Stimulated activated CD4-positive, alpha-beta T cell treated with anti-CD3 and anti-CD28 coated beads, Interleukin-4, amount 100 ng/mL, for 24 hours (primary cell): ENCODE measurements at places on chromosomes 2 and 18.

GRCh38 chr18:41025666-41026065 is 929.4 kb upstream of the PIK3C3 start:
- DNase-seq, result no peak

- DNase-seq, result no peak
These were observed 71.4 kb upstream of the ITGB6 start for GRCh38 chr2:160271171-160272086.

- DNase-seq, result no peak
These were observed 208.4 kb downstream of the CDH20 start for GRCh38 chr18:61541673-61542072.

DNA sequence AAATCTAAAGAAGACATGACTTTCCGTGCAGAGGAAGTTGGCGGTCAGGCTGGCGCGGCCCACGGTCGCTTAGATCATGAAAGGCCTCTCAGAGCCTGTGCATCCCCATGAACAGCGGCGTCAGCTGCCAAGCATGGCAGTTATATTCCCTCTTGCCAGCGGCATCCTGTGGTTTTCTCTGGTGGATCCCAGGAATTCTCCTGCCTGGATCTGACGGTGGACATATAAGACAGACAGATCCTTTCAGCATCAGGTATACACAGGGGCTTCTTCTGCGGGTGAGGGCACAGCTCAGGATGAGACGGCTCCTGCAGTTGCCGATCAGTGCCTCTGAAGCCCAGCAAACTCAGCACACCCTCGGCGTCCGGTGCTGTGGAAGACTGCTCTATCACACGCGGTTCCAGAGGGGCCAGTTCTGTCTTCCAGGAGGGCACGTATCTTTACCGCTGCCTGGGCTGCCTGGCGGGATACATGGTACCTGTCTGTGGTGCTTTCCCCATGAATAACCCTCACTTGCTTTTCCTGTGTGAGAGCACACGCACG is 157.8 kb downstream of the LDLRAD4 start:
- peak; percentile 63 for DNase-seq

DNA sequence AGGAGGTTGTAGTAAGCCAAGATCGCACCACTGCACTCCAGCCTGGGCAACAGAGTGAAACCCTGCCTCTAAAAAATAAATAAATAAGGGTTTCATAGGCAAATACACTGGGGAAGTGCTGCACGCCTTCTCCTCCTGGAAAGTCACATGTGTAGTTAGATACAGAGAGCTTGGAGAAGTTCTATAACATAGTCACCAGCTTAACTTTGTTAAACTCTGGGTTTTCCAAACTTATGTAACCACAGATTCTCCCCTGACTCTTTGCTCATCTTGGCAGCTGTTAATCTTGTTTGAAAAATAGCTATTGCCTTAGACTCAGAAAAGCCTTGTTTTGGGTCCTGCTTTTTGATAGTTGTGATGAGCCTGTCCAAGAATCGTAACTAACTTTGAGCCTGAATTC is 25.2 kb downstream of the KIAA2012 start:
- DNase-seq, result no peak

GRCh38 chr18:79071037-79071436 is 1.8 kb downstream of the ATP9B start:
- no peak for DNase-seq

- DNase-seq, result peak; percentile 55
These were observed at the start of gene AFF3 for GRCh38 chr2:100142393-100142792. Gene AFF3, minus strand, starts transcription at chr2:100142590. Its CDS starts 38,136 bp downstream, at chr2:100104454.

GRCh38 chr2:109542384-109542783 is 71.4 kb downstream of the SEPTIN10 start:
- no peak for DNase-seq

DNA sequence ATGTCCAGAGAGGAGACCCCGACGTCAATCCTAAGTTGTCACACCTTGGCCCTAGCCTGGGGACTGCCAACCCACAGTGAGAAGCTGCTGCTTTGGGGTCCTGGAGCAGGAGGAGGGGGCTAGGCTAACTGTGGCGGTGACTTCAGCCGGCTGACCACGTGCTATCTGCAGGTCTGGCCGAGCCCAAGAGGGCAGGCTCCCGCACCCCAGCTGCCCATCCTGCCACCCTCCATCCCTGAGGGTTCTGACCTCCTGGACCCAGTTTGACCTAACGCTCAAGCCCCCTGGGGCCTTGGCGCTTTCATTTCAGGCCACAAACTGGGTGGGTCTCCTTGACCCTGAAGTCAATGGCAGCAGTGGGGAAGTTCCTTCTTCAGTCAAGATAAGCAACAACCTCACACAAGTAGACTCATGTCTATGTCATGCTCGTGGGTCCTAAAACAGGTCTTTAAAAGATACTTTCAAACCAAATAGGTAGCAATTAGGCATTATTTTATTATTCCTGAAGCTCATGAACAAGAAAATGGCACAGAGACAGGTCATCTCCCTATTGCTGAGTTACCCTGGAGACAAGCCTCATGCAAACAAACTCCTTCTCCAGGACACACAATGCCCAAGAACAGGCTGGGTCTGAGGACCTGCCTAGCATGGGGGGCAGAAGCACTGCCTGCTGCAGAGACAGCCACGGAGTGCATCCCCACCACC is 2.3 kb downstream of the HES6 start:
- no peak for DNase-seq

GRCh38 chr2:72109904-72110303 is 37.8 kb downstream of the CYP26B1 start:
- DNase-seq, result no peak

GRCh38 chr18:10715791-10716190 is 190.0 kb downstream of the NAPG start:
- DNase-seq, result no peak

DNA sequence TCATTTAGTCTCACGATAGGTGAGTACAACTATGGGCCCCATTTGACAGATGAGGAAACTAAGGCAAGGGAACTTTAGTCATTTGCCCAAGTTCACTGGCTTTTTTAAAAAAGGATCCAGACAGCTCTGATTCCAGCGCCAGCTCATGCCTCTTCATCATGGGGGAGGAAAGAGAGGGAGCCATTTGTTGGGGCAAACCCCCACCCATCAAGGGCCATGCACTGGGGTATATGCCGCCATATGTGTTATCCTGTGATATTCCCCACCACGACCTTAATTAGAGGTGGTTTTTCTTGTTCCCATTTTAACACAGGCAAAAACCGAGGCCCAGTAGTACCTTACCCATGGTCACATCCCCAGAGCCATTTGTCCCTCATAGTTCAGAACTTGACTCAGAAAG is 649 bp upstream of the GPBAR1 start:
- DNase-seq, result no peak

DNA sequence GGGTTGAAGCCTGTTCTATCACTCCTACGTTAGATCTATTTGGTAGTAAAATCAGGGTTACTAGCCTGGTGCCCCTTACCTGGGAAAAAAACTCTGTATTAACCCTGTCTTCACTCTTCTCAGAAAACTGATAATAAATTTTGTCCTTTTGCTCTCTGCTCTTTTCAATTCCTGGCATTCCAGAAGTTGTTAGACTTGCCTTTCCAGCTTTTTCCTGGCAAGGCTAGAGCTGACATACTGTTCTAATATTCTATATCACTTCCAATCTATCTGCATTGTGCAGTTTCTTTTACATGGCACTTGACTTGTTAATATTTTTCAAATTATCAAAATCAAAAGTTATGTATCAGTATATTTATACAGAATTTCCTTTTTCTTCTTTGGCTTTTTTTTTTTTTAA is 162.2 kb downstream of the FIGN start:
- DNase-seq, result no peak

DNA sequence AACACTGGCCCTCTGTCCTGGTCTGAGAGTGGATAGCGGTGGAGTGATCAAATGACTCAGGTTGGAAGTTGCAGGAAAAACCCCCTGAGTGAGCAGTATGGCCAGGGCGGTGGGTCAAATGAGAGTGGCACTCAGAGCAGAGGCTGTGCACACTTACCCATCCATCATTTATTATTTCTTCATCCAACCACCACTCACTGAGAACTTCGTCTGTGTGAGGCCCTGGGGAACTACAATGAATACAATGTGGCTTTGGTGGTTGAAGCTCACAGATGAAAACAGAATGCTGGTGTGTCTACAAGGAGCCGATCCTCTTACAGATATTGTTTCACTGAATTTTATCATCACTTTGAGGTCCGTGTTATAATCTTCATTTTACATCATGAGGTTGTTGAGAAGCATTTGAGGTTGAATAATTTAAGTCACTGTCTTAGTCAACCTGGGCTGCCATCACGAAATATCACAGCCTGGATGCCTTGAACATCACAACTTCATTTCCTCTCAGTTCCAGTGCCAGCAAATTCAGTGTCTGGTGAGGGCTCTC is 73.4 kb upstream of the ID2 start:
- peak; percentile 30 for DNase-seq

DNA sequence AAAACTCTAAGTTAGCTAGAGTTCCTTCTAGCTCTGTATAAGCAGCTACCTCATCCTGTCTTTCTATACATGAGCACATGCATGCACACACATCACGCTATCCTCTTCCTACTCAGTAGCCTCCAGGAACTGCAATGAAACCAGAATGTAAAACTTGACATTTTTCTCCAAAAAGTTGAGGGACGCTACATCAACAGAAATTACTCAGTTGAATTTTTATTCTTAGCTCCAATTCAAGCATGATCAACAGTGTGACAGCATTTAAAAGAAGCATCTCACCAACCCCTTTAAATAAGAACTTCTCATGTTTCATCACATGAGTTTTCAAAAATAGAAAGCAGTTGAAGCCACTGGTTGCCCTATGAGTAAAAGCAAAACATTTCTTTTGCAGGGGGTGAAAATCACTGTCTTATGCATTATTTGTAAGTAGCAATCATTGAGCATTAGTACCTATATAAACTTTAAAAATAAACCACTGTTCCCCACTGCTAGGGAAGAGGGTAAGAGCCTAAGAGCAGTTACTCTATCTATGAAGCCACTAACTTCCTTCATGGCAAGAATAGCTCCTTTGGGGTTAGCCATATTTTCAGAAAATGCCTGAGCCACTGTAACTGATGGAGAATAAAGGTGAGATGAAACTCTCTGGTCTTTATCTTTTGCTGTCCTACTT is 77.9 kb upstream of the ARL5A start:
- DNase-seq, result no peak

- no peak for DNase-seq
These were observed 36.5 kb upstream of the HTR2B start for GRCh38 chr2:231161252-231161839.

DNA sequence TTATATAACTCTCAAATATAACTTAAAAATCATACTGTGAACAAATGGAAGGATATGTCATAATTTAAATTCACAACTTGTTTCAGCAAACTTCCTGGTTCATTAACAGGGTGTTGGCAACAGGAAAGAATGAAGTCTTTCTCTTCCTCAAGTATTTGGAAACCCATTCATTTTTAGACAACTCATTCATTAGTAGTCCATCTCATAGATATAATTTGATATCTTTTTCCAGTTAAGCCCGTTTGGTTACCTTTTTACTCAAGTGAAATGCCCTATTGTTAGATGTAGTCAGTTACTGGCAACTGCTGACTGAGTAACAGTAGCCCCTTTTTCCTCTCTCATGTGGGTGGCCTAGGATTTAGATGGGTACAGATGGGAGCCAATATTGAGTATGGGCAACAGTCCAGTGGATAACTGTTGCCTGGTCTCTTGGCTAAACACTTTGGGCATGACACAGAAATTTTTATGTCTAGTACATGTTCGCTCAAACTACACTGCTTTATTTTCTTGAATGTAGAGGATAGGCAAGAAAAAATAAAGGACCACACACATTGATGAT is 4.6 kb upstream of the UGP2 start:
- DNase-seq, result no peak

- no peak for DNase-seq
These were observed 13.6 kb downstream of the MRO start for GRCh38 chr18:50806208-50806616.

GRCh38 chr2:167147271-167147941 is 259.1 kb downstream of the XIRP2 start:
- DNase-seq, result no peak

DNA sequence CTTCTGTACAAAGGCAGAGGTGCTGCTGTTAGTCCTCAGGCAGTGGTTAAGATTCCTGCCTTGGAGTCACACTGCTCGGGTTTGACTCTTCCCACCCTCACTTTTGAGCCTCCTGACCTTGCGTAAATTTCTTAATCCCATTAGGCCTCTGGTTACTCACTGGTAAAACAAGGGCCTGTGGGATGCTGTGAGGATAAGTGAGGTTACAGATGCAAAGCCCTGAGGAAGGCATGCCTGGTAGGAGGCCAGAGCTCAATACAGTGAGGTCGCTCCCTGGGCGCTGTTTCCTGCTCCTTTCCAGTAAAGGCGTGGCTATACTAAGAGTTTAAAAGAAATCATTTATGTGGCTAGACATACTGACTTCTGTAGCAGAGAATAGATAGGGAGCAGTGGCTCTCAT is 127.5 kb upstream of the TMEM200C start:
- no peak for DNase-seq

- peak; percentile 61 for DNase-seq
These were observed 163.5 kb downstream of the UXS1 start for GRCh38 chr2:106030287-106031268.

DNA sequence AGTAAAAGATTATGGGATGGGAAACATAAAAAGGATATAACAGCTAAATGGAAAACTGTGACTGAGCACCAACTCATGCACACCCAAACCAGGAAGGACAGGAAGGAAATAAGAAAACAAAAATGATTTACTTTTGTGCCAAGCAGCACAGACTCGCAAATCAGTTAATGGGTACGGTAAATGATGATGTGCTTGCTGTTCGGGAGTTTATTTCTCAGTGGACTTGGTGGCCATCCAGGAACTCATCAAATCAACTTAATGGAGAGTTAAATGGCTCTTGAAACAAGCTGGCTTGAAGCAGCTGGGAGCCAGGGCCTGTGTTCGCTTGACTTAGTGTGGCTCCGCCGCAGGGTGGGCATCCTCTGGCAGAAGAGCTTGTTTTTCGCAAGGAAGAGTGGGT is 36.2 kb downstream of the MTCL1 start:
- no peak for DNase-seq

DNA sequence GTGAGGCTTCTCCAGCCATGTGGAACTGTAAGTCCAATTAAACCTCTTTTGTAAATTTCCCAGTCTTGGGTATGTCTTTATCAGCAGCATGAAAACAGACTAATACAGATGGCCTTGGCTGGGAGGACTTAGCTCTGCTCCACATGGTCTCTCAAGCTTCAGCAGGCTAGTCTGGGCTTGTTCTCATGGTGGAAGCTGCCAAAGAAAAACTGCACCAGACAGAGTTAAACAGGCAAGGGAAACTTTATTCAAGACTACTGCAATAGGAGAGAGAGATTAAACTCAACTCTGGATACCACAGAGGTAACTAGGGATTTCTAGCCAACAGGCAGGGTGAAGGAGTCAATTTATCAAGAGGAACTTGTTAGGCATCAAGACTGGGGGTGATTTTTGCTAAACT is 142.1 kb downstream of the CABLES1 start:
- no peak for DNase-seq

DNA sequence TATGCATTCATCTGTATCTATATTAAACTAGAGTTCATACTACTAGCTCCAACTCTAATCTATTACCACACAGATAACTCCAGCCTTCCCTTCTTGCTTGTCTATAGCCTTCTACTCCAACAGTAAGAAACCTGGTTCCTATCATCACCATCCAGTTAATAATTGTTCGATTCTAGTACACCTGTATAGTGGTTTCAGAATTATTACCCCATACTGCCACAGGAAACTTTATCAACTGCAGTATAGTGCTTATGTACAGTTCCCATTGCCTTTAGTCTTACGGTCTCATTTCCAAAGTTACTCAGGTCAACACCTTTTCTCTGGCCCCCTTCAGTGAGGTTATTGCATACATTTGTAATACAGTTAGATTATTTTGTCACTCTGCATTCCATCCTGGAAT is 14.5 kb downstream of the METTL8 start:
- no peak for DNase-seq
